Activated CD8-positive, alpha-beta memory T cell treated with anti-CD3 and anti-CD28 coated beads for 1 hour (primary cell): ENCODE measurements at places on chromosomes 11 and 22.

DNA sequence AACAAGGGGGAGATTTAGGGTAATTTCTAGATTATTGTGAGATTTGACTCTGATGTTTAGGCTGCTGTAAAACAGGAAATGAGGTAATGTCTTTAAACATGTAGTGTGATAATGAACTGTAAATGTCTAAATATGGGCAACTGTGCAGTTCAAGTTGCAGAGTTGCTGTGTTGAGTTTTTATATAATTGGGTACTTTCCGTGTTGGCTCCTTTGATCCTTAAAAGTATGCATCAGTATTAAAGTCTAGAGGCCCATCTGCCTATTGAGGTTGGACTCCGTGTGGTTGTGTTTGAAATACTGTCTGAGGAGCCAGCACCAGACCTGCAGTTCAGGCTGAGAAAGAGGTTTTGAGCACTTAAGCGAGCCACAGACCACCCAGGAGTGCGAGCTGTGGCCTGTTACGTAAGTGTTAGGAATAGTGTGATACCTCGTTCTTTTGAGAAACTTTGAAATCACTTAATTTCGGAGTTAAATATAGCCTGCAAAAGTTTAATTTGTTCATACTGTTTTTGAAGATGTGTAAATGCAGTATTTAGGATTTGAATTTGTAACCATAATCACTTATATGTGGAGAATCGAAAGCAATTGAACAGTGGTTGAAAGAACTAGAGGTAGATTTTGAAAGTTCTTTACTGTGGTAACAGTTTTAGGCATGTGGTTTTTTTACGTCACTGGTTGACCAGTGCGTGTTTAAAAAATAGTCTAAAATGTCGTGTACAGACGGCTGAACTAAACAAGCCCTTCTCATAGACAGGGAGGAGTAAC lies 9.0 kb downstream of the FAM118A start:
- DNase-seq: no peak

- DNase-seq: no peak
Measured at GRCh38 chr11:80748207-80748925, 1307.5 kb upstream of the TENM4 start.

DNA sequence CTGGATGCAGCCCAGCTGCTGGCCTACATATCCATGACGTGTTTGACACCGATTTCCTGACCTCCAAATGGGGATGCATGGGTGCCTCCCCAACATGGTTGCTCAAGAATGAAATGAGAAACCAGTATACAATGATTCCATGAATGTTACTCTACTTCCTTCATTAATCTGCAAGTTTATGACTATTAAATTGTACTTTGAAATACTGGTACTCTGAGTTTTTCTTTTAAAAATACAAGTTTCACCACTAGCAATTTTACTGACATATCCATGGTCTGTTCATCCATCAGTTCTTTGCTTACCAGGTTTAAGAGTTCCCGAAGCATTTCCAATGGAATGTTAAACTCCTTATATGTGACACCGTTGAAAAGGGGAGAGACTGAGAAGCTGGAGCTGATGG lies 39.1 kb downstream of the SERPIND1 start:
- no peak for DNase-seq

GRCh38 chr11:45485070-45485707 lies 180.2 kb downstream of the CHST1 start:
- DNase-seq: no peak

DNA sequence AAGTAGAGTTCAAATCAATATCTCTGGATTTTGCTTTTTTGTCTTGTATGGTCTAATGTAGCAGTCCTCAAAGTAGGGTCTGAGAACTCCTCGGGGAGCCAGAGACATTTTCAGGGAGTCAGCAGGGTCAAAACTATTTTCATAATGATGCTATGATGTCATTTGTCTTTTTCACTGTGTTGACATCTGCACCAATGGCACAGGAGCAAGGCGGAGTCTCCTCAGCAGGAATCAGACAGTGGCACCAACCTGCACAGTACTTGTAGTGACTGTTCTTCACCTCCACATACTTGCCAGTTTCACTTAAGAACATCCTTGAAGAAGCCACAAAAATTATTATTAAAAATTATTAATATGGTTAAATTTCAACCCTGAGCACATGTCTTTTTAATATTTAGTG lies 14.9 kb upstream of the FXYD6 start:
- no peak for DNase-seq

DNA sequence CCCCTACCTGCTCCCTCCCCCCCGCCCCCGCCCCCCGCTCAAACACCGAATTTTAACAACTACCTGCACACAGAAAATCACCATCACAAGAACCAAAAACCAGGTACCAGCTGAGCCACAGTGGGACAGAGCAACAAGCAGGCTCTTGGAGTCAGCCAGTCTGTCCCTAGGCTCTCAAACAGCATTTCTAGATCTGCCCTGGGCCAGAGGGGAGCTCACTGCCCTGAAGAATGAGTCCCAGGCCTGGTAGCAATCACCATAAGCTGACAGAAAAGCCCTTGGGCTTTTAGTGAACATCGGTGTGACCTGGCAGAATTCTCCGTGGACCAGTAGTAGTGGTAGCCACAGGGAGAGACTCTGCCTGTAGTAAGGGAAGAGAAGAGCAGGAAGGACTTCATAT lies 58.3 kb downstream of the C11orf87 start:
- DNase-seq: no peak

- no peak for DNase-seq
Measured at GRCh38 chr11:45660729-45661438, 4.5 kb downstream of the CHST1 start.

DNA sequence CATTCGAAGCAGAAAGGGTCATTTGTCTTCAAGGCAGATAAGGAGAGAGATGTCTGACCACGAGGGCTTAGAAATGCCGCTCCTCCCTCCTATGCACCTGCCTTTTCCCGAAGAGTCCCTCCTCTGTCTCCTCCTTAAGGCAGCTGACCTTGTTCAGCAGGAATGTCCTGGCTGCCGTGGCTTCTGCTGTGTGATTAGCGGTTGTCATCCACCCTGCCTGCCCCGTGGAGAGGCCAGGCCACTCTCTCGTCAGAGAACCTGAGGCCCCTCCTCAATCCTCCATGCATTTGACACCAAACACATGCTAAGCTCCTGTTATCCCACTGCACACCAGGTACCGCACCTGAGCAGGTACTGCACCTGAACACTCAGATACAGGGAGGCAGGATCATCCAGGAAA lies 834.6 kb downstream of the TBC1D22A start:
- no peak for DNase-seq

- DNase-seq: no peak
Measured at GRCh38 chr22:19707347-19708290, 6.7 kb upstream of the SEPTIN5 start.

GRCh38 chr11:37786214-37786755 lies 1188.2 kb upstream of the RAG2 start:
- no peak for DNase-seq

GRCh38 chr11:94814272-94814976 lies 46.3 kb downstream of the AMOTL1 start:
- no peak for DNase-seq

- no peak for DNase-seq
Measured at GRCh38 chr11:111107501-111107900, 138.0 kb upstream of the POU2AF2 start.

GRCh38 chr11:127000981-127001380 lies 411 bp upstream of the KIRREL3 start:
- DNase-seq: no peak

GRCh38 chr11:12411806-12412727 lies 34.7 kb downstream of the PARVA start:
- DNase-seq: no peak

GRCh38 chr22:35684732-35685131 lies 32.9 kb upstream of the APOL5 start:
- DNase-seq: no peak

GRCh38 chr11:64339754-64340408 lies at the start of gene CCDC88B:
CCDC88B (plus strand) TSS chr11:64340204; CDS start chr11:64340267, 63 bp downstream.
- DNase-seq: peak; percentile 55

- no peak for DNase-seq
Measured at GRCh38 chr11:19216021-19216420, 14.2 kb upstream of the CSRP3 start.

DNA sequence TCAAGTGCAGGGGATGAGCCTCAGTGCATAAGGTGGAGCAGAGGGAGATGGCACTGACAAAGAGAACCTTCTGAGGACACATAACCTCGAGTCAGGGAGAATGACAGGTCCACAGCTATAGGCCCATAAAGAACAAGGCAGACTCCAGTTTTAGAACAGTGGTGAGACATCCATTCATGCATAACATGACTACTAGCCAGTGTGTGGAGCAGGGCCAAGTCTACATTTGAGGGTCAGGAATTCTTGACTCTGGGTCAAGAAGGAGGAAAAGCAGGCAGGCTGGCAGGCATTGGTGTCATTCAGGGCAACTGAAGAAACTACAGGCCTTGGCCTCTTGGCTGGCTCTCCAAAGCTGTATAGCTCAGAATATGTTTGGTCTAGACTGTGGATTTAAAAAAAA lies 54.9 kb downstream of the MTNR1B start:
- DNase-seq: no peak

DNA sequence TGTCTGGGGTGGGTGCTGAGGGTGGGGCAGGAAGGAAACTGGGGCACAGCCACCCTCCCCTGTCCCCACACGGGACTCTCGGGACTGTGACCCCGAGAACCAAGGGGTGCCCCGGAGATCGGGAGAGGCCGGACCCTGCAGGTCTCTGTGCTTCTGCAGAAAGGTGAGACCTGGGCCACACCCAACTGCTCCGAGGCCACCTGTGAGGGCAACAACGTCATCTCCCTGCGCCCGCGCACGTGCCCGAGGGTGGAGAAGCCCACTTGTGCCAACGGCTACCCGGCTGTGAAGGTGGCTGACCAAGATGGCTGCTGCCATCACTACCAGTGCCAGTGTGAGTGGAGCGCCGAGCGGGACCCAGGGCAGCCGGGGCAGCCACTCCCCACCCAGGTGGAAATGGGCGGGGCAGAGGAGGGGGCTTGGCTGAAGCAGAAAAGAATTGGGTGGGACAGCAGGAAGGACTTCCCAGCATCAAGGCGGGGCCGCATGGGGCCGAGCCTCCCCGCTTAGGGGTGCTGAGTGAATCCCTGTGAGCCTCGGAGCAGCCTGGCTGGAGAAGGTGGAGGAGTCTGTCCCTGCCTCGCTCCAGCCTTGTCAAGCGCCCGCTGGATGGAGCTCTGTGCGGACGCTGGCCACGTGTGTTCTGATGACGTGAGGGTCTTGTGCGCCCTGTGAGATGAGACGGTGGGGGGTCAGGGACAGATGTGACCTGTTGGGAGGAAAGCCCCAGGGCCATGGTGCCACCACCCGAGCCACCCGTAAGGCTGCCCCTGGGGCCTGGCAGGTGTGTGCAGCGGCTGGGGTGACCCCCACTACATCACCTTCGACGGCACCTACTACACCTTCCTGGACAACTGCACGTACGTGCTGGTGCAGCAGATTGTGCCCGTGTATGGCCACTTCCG lies 29.3 kb upstream of the MUC5B start:
- DNase-seq: no peak

- no peak for DNase-seq
Measured at GRCh38 chr11:131932584-131933325, 562.3 kb downstream of the NTM start.

DNA sequence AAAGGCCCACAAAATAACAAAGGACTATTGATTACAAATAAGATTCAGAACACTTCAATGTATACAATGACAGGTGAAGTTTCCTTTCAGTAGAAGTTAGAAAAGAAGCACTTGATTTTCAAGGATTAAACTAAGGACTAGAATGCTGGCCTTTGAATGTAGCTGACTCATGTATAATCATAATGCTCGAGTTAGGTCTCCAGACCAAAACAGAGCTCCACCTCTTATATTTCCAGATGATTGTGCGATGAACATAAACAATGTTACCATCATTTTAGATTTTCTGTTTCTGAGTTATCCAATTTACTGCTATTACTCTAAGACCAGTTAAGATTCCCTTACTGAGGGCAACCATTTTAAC lies 40.4 kb upstream of the RAPSN start:
- no peak for DNase-seq

- no peak for DNase-seq
Measured at GRCh38 chr11:7559398-7560283, 45.8 kb downstream of the PPFIBP2 start.

DNA sequence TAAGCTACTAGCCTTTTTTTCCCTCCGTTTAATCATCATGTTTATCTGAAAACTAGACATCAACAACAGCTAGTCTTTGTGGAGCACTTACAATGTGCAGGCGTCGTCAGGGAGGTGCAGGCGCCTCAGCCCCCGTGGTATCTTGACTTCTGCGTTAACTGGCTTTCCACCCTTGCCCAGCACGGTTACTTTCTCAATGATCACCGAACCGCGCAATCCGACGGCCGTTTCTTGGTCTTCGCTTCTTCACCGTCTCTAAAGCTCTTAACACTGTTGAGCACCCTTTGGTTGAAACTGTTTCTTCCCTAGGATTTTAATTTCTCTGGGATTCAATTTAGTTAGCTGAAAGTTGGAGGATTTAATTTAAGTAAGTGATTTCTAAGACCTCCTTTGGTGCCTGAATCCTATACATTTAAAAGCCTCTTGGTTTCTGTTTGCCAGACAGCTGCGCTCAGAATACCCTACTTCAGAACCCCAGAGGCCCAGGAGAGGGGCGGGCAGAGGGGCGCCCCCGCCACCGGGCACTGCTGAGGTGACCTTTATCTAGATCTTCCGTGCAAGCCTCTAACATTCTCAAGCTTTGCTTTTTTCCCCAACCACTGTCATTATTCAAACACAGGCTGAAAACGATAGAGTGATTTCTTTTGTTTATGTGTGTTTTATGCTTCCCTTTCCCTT lies 18.0 kb upstream of the TMEM218 start:
- DNase-seq: no peak

- no peak for DNase-seq
Measured at GRCh38 chr11:42595876-42596275, 715.9 kb upstream of the API5 start.

DNA sequence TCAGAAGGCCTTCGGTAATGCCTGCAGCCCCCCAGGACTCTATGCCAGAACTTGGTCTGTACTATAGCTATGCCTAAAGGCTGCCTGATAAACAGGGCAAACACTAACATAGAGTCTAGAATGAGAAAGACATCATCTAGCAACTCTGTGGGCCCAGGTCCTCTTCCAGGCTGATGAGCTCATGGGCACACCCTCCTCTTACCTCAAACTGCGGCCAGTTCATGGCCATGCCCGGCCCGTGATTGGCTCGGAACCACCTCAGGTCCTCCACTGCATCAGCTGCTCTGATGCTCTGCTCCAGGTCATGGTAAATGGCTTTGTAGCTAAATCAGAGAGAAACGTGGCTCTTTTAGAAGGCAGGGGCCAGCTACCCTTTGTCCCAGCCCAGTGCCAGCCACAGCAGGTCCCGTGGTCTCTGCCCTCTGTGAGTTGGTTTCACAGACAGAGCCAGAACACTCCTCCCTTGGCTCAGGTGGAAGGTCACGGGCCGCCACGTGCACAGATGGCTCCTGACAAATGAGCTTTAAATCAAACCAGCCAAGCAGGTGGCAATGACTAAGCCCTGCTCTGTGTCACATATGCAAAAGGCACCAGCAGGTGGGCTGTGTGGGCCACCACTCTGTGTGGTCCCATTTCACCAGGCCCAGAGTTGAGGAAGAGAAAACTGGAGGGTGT lies 25.0 kb upstream of the ARFGAP3 start:
- DNase-seq: no peak
